ENCODE measurements at places on chromosomes 2 and 18. TPM values are rescaled to one million over a fixed set of nuclear protein-coding genes. Genes with fewer than 3 reads are reported as not detected.

DNA sequence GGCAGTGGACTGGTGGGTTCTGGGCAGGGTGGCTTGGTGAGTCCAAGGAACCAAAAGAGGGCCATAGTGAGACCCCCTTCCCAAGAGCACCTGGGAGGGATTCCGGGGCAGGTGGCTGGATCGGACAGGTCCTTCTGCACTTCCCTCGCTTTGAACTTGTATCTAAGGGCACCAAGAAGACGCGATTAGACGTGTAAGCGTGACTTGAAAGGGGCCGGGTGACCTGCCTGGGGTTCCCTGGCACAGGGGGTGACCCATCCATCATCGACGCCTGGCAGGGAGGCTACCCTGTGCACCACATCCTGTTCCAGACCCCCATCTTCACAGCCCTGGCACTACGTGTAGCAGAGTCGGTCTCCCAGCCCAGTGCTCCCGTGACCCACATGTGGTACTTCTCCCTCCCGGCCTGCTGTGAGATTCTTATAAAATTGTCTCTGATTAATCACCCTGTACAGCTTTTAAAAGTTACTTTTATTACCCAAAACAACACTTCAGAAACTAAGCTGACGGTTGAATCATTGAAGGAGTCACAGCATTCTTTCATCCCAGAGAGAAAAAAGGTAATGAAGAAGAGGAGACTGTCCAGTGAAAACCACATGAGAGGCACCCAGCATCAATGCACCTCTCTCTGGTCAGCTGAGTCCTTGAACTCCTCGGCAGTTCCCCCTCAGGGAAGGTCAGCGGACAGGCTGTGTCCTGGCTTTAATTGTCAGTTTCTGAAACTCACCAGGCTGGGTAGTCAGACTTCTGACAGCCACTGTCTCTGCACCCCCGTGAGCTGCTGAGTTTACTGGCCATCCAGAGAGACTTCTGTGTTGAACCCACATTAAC, 13.0 kb downstream of the SH3BP4 start:
- DNase-seq = peak; percentile 53

- DNase-seq = peak; percentile 75
These were observed 26.9 kb upstream of the KCTD1 start for GRCh38 chr18:26574958-26575864.

DNA sequence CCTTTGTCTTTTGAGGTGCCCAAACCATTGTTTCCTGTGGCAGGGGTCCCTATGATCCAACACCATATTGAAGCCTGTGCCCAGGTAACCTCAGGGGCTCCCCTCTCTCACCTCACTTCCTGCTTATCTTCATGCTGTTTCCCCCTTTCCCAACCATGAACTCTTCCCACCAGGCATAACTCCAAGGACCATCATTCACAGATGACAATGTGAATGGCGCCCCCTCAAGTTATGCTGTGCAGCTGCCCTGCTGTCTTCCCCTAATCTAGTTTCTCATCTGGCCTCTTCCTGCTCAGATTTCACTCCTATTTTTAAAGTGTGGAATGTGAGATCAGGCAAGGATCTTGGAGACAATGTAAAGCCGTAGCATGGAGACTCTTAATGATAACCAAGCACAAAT, 1.4 kb downstream of the GMPPA start:
- DNase-seq = no peak

DNA sequence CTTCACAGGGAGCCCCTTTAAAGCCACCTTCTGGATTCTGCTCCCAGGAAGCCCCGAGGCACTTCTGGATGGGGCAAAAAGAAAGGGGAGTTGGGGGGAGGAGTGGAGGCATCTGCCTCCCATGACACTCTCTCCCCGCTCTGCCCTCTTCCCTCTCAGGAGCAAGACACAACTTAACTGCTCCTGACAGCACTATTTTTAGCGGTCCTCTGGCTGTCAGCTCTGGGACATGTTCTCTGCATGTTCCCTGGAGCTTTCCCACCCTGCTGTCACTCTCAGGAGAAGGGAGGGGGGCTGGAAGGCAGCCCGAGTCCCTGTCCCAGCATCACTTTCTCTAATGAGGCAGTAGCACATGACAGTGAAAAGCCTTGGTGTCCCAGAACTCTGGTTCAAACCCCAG, 32.3 kb downstream of the PLB1 start:
- no peak for DNase-seq

GRCh38 chr2:160651416-160652200, 158.0 kb upstream of the RBMS1 start:
- no peak for DNase-seq

GRCh38 chr2:71863396-71863795, 284.3 kb downstream of the CYP26B1 start:
- no peak for DNase-seq

- DNase-seq = peak; percentile 42
These were observed 11.9 kb upstream of the KCNG2 start for GRCh38 chr18:79785831-79786230.

GRCh38 chr18:9356976-9357375, 22.4 kb downstream of the TWSG1 start:
- DNase-seq = no peak

GRCh38 chr2:176599796-176600485, 330.7 kb downstream of the MTX2 start:
- no peak for DNase-seq

GRCh38 chr2:46999857-47000678, 84.5 kb upstream of the MCFD2 start:
- DNase-seq = no peak

GRCh38 chr18:79971211-79971952, 6.9 kb downstream of the HSBP1L1 start:
- peak; percentile 8 for DNase-seq

DNA sequence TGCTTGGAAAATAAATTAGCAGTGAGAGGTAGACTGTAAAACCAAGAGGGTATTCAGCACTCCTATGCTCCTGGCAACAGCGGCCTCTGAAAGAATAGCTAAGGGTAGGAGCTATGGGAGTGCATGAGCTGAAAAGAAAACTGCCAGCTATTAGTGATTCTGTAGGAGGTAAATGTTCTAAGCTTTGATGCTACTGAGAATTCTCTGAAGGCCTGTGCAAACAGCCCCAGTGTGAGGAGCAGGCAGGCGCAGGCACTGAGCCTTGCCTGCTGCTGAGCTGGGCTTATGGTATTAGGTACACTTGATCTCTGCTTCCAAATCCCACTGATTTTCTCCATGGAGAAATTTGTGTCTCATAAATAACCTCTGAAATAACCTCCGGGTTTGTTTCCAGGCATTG, 86.7 kb downstream of the NYAP2 start:
- DNase-seq = no peak

DNA sequence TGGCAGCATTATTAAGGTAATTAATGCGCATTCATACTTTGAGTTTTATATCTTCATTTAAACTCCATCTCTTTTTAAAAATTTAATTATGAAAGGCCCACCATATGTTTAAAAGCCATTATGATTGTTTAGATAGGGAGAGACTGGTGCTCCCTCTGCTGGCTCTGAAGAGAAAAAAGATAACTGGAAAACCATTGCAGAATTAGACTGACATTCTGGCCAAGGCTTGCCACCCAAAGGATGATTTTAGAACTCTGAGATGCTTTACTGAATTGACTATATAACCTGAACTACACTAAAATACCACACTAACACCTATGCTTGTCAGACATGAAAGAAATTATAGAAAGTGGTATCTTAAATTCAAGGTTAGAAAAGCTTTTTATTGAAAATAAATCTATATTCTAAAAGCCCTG, 127.6 kb upstream of the SPOPL start:
- DNase-seq = no peak

DNA sequence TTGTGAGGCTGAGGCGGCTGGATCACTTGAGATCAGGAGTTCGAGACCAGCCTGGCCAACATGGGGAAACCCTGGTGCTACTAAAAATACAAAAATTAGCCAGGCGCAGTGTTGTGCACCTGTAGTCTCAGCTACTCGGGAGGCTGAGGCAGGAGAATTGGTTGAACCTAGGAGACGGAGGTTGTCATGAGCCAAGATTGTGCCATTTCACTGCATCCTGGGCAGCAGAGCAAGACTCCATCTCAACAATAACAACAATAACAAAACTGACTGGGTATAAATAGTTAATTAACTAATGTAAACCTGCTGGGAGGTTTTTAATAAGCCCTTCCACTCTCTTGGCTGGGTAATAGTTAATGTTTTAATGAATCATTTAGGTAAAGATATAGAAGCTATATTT, 7.8 kb downstream of the SULT6B1 start:
- DNase-seq = no peak

- no peak for DNase-seq
These were observed 20.0 kb upstream of the LNPK start for GRCh38 chr2:176022048-176022447.

DNA sequence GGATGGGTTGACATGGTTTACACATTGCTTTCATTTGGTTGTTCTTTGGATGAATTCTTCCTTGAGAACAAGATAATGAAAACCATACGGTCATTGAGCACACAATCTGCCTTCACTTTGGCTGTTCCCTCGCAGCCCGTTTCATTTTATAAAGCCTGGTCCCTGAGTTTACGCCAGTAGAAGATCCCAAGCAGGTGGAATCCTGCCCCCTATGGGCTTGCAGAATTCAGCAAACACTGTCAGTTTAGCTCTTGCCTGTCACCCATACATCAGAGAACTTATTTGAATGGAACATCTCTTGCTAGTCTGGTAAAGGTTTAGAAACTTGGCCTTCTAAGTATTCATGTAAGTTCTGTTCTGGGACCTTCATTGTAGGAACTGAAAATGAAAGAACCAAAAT, 666.4 kb upstream of the ZEB2 start:
- DNase-seq = peak; percentile 73

DNA sequence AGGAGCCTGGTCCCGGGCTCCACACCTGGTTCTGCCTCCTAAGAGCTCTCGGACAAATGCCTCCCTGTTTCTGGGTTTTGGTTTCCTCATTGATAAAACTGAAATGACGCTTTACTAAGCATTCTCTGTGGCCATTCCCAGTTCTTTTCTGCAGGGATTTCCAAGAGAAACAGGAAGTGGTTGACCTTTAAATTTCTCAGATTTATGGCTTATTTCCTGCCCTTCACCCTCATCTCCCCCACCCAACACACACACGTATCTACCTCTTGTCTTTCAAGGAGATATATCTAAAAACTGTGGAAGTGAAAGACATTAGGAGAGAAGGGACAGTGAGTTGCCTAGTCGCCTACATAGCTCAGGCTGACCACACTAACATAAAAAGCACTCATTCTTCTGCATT, 53.0 kb downstream of the PIEZO2 start:
- DNase-seq = no peak

DNA sequence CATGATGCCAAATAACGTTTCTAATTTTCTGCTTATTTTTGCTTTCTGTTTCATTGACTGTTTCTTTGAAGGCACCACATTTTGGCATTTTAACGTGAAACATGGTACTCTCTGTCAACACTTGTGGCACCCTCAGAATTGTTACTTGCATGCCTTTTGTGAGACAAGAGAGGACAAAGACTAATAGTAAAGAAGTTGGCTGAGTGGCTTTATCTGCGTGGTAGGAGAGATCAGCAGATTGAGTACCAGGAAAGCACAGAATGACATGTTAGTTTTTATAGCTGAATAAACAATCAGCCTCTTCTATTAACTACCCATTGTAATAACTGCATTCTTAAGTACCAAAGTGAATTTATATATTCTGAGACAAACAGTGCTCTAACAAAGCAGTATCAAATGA, 8.6 kb downstream of the ZNF638 start:
- no peak for DNase-seq

DNA sequence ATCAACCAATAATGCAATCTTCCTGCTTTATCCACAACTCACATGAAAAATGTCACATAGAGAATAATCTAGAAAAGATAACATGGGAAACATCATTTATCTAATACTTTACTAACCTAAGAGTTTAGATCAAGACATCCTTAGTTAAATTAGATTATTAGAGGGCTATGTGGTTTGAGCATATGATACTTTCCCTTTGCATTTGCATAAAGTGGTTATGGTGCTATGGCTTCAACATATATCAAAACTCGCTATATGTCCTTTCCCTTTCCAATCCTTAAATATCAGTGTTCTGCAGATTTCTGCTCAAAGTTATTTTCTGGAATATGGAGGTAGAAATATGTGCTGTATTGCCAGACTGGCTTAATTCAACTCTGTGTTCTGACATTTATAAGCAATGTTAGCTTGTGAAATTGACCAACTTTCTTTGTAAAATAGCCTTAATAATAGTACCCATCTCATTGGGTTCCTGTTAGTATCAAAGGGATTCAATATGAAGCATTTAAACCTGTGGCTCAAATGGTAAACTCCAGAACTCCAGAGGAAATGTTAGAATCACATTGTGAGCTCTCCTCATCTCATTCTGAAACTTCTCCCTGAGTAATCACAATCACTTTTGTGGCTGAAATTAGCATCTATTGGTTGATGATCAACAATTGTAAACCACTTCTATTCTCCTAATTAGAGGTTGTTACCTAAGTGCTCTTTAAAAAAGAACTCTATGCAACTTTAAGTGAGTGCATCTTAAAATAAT, 1089.9 kb upstream of the SLC39A10 start:
- DNase-seq = no peak

The LOXL3 gene
- total RNA-seq = 9.2 TPM

The CD8B gene
- 1.1 TPM for total RNA-seq

The SPATS2L gene
- 82.3 TPM for total RNA-seq

The ALK gene
- total RNA-seq = 0.18 TPM

The AQP12A gene
- not detected for total RNA-seq

Measured in sciatic nerve (tissue), 2 donors.